Activated naive CD4-positive, alpha-beta T cell treated with anti-CD3 and anti-CD28 coated beads, Interleukin-2, amount 10 ng/mL, durations not matched to agents 7 days and 5 days (primary cell): ENCODE measurements at places on chromosomes 4 and X.

GRCh38 chr4:4344915-4345527 is 41.9 kb upstream of the NSG1 start:
- DNase-seq, result no peak

- no peak for DNase-seq
These were observed 105.1 kb upstream of the CPEB2 start for GRCh38 chr4:14897217-14897616.

DNA sequence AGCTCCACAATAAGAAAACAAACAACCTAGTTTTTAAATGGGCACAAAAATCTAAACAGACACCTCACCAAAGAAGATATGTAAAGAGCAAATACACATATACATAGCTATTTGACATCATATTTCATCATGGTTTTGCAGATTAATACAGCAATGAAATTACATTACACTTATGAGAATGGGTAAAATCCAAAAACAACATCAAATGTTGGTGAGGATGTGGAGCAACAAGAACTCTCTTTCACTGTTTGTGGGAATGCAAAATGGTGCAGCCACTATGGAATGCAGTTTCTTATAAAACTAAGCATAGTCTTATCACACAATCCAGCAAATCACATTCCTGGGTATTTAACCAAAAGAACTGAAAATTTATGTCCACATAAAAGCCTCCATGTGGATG is 25.0 kb downstream of the TLR6 start:
- DNase-seq, result no peak

- DNase-seq, result no peak
These were observed 211.9 kb downstream of the SOX3 start for GRCh38 chrX:140292961-140293360.

- DNase-seq, result no peak
These were observed 510.1 kb downstream of the FSTL5 start for GRCh38 chr4:161653697-161654096.

- no peak for DNase-seq
These were observed 204.4 kb downstream of the GABRB1 start for GRCh38 chr4:47235721-47236120.

- no peak for DNase-seq
These were observed at the start of gene TRIM60 for GRCh38 chr4:165031436-165032211. Gene TRIM60 (plus strand): TSS chr4:165031999. CDS start chr4:165040073, 8,074 bp downstream.

- DNase-seq, result no peak
These were observed 26.0 kb upstream of the NSUN7 start for GRCh38 chr4:40723728-40724127.

- no peak for DNase-seq
These were observed 108.7 kb upstream of the FUNDC1 start for GRCh38 chrX:44651358-44651757.
